ENCODE measurements at places on chromosomes 5 and 9.

GRCh38 chr9:82939451-82939850 lies 123.5 kb downstream of the RASEF start:
- no peak for DNase-seq

DNA sequence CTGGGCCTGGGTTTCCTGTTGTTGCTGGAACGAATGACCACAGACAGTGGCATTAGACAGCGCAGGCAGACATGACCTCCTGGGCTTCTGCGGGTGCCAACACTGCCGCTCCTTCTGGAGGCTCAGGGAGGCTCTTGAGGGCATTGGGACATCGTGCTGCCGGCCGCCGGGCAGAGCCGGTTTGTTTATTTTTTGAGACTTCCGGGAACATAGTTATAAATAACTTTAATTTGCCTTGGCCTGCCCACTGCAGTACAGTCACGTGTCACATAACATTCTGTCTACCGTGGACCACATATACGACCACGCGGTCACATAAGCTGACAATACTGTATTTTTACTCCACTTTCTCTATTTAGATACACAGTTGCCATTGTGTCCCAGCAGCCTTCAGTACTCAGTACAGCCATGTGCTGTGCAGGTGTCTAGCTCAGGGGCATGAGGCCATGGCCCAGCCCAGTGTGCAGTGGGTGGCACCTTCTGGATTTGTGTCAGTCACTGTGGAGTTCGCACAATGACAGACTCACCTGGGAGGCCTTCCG lies 8.2 kb upstream of the TOR4A start:
- no peak for DNase-seq

GRCh38 chr5:96331681-96332361 lies 101.2 kb downstream of the PCSK1 start:
- DNase-seq = no peak

- no peak for DNase-seq
These were observed 59.4 kb upstream of the GRHPR start for GRCh38 chr9:37363124-37363523.

All from posterior cingulate gyrus (tissue), 11 donors.